ENCODE measurements at places on chromosomes 7 and 10. TPM values are rescaled to one million over a fixed set of nuclear protein-coding genes. Genes with fewer than 3 reads are reported as not detected.

Gene PLEKHS1
- total RNA-seq: not detected

Gene ANKRD2
- 7.7 TPM for total RNA-seq

Gene TMEM213
- not detected for total RNA-seq

Gene AKR1D1
- not detected for total RNA-seq

Gene NPC1L1
- total RNA-seq: not detected

Gene LBX1
- not detected for total RNA-seq

Gene ZWINT
- 55.9 TPM for total RNA-seq

Gene SORCS1
- total RNA-seq: not detected

Gene CDK13
- total RNA-seq: 30.8 TPM

Gene PON3
- total RNA-seq: not detected

Gene DGKB
- total RNA-seq: 0.64 TPM

Measured in HFFc6 (cell line).